ENCODE measurements at places on chromosomes 2 and 18. TPM values are rescaled to one million over a fixed set of nuclear protein-coding genes. Genes with fewer than 3 reads are reported as not detected.
A peak's percentile ranks its signal among the peaks of the same experiment; 100 is the strongest.

GRCh38 chr2:238879621-238880377 is 31.9 kb downstream of the TWIST2 start:
- no peak for DNase-seq

DNA sequence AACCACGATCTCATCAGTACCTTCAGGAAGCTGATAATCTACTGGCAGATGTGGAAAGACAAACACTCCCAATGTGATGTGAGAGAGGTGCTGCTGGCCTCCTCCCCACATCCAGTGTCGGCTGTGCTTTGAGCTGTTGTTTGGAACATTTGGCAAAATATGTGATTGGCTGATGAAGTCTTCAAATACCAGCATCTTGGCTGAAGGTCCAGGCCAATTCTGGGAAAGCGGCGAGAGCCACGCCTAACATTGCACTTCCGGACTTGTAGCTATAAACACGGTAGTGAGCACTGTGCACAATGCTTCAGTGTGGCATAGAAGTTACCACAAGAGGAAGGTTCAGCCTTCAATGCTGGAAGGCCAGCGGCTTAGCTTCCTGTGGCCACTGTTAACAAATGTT is 198.8 kb downstream of the DCDC2C start:
- DNase-seq = no peak

GRCh38 chr2:69180974-69181373 is 168.0 kb downstream of the ANTXR1 start:
- no peak for DNase-seq

GRCh38 chr2:53353135-53354114 is 414.2 kb upstream of the CHAC2 start:
- DNase-seq = no peak

Gene UPP2
- total RNA-seq = not detected

Gene WNT10A
- total RNA-seq = 0.47 TPM

Gene UCN
- 0.64 TPM for total RNA-seq

DNA sequence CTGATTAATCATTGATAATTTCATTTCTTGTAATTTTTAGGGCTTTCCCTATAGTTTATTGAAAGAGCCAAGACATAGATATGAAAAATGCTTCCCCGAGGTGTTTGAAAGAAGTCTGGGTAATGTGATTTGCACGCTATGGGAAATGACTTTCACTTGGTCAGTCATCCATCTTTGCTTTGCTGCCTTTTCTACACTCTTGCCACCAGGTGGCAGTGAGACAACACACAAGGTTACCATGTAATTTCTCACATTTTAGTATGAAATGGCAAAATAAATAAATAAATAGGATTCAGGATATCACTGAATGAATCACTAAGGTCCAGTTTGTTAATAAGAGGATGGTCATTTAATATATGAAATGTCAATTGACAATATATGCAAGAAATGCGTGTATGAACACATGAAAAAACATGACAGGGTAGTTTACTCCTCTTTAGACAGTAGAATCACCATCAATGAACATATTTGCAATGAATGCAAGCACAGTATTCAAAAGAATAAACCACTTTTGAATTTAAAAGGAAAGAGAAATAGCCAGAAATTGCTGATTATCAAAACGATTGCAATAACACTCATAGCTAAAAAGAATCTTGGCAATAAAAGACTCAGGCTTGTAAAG is 52.2 kb upstream of the KCNH7 start:
- peak; percentile 82 for DNase-seq

Gene CHRND
- not detected for total RNA-seq

DNA sequence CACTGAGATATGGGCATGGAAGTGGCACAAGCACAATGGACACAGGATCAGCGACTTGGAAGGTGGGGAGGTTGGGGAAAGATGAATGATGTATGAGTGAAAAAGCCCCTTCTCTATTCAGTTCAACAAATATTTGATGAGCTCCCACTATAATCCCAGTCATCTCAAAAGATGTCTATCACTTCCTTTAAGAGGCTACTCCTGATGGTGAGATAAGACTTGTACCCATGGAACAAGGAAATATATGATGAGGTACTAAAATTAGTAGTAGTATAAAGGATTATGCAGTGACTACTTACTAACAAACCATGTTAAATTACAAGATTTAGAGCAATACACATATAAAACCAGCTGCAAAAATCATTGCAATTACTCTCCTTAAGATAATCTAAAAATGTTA is 107.8 kb upstream of the COL5A2 start:
- DNase-seq = no peak

- no peak for DNase-seq
These were observed 73.6 kb downstream of the ZNF521 start for GRCh38 chr18:25278394-25278793.

DNA sequence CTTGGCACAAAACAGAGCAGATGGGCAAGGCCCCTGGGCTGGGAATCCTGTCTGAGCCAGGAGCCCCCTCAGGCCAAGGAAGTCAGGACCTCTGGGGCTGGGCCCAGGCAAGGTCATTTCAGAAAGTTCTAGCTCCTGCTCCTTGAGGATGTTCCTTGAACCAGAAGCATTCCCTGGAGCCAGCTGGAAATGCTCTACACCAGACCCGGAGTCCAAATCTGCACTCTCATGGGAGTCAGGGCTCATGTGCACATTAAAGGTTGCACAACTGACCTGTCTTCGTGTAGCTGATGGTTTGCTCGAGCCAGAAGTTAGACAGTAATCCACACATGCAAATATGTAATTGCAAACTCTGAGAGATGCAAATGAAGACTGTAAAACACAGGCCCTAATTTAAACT is 18.0 kb downstream of the PARD6G start:
- no peak for DNase-seq

DNA sequence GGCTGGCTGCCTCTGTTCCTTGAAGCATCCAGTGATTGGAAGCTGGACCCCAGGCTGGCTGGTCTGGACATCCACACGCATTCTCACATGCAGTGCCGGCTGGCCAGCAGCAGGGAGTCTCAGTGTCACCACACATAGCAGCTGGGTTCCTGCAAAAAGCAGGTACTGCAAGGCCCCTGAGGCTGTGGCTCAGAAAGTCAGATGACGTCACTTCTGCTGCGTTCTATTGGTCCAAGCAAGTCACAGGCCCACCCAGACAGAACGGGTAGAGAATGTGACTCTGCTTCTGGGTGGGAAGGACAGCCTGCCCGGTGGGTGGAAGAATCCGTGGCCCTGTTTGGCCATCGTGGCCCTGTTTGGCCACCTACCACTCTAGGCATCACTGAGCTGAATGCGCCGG is 51.3 kb upstream of the SPP2 start:
- DNase-seq = no peak

GRCh38 chr2:173288561-173288960 is 66.1 kb upstream of the CDCA7 start:
- no peak for DNase-seq

Gene ADD2
- total RNA-seq = 6.6 TPM

DNA sequence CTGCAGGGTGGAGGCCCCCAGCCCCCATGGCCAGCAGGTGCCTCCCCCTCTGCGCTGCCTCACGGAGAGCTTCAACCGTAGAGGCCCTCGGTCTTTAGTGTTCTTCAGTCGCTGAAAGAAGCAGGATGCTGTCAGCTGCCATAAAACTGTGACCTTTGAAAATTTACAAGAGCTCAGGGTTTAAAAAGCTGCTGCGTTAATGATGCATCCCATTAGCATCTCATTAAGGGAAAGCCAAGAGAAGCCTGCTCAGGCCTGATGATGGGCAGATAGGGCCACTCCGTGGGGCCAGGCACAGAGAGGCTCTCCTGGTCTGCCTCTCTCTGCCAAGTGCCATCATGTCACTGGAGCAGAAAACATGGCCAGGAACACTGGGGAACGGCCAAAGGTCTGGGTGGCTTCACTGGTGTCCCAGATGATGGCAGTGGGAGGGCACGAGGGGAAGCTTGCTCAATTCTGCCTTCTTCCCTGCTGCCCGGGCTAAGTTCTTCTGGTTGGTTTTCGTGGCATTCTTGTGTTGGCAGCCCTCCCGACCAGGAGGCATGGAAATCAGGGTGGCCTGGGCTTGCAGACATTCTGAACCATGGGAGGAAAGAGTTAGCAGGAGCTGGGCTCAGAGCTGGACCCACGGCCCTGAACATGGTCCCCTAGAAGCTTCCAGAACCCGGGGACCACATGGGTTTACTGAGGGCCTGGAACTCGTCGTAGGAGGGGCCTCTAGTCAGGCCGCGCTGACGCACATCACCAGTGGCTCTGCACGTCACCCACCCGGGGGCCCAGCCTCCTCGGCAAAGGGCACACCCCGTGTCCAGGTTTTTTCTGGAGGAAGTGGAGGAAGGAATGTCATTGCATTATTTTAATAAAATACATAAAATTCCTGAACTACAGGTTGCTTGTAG is 250.7 kb downstream of the KLHL29 start:
- DNase-seq = peak; percentile 45

Gene RBKS
- 0.66 TPM for total RNA-seq

Data from A673 (cell line).